ENCODE measurements at places on chromosomes 4 and X.

- no peak for DNase-seq
These were observed 130.1 kb downstream of the KLHL34 start for GRCh38 chrX:21528076-21528475.

- DNase-seq: no peak
These were observed 71.5 kb downstream of the CYTL1 start for GRCh38 chr4:4947721-4948120.

- no peak for DNase-seq
These were observed 17.4 kb downstream of the TLR10 start for GRCh38 chr4:38765382-38765781.

GRCh38 chr4:98663226-98664006 is 5.0 kb upstream of the TSPAN5 start:
- no peak for DNase-seq

DNA sequence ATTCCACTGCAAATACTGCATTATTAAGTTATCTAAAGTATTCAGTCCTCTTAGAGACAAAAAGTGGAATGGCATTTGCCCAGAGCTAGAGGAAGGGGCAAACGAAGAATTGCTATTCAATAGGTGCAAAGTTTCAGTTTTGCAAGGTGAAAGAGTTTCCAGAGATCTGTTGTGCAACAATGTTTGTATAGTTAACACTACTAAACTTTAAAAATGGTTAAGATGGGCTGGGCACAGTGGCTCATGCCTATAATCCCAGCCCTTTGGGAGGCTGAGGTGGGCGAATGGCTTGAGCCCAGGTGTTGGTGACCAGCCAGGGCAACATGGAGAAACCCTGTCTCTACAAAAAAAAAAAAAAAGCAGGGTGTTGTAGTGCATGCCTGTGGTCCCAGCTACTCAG is 102.5 kb downstream of the LUZP4 start:
- no peak for DNase-seq

GRCh38 chr4:24793219-24794005 is 2.0 kb upstream of the SOD3 start:
- no peak for DNase-seq

- no peak for DNase-seq
These were observed 506.9 kb upstream of the PCDH10 start for GRCh38 chr4:132642016-132642817.

DNA sequence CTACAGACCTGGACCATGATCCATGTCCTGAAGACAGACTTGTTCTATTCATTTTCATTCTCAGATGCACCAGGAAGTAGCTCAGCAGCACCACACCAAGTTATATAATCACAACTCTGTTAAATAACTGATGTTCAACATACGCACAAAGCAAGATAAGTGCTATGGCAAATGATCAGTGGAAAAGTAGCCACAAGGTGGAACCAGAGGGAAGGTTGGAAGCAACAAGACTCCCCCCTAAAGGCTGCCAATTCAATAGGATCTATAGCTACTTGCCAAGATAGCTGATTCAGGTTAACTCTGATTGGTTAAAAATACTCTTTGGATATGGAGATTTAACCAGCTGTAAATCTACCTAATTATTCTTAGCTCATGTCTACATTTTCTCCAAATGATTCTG is 23.7 kb upstream of the FAM47B start:
- DNase-seq: no peak

GRCh38 chrX:117063224-117063623 is 600.4 kb upstream of the CT83 start:
- no peak for DNase-seq

GRCh38 chrX:11264925-11265324 is 28.3 kb upstream of the AMELX start:
- no peak for DNase-seq

DNA sequence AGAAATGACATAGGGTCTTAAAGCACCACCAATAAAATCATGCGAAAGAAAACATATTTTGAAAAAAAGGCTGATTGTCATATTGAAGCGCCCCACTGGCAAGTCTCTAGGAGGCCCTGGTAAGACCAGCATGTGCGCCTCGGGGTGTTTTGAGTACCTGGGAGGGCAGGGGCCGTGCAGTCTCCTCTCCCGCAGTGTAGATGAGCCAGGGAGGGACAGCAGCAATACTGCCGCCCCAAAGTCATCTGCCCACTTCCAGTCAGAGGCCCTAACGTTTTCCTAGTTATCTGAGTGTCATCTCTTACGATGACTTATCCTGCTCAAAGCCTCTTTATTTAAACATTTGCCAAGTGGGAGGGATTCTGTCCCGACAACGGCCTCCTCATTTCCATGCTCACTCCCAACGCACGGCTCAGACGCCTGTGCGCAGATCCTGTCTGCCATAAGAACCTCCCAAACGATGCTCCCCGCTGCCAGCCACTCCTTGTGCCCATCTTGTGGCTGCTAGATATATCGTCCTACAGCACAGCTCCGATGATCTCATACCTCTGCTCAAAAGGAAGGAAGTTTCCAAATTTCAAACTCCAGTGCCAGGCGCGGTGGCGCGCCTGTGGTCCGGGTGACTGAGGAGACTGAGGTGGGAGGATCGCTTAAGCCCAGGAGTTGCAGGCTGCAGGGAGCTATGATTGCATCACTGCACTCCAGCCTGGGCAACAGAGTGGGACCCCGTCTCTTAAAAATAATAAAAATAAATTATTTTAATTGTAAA is 17.2 kb upstream of the SCRG1 start:
- no peak for DNase-seq

- no peak for DNase-seq
These were observed 385 bp downstream of the LYAR start for GRCh38 chr4:4289597-4289940.

DNA sequence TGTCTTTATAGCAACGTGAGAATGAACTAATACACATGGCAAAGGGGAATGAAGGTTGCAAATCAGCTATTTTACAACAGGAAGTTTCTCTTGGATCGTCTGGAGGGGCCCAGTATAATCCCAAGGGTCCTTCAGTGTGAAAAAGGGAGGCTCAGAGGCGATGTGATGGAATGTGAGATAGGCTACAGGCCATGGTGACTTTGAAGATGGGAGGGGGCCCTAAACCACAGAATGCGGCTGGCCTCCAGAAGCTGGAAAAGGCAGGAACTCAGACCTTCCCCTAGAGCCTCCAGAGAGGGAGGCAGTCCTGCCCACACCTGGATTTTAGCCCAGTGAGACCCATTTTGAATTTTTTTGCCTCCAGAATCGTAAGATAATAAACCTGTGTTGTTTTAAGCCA is 69.4 kb upstream of the PGM2 start:
- no peak for DNase-seq

DNA sequence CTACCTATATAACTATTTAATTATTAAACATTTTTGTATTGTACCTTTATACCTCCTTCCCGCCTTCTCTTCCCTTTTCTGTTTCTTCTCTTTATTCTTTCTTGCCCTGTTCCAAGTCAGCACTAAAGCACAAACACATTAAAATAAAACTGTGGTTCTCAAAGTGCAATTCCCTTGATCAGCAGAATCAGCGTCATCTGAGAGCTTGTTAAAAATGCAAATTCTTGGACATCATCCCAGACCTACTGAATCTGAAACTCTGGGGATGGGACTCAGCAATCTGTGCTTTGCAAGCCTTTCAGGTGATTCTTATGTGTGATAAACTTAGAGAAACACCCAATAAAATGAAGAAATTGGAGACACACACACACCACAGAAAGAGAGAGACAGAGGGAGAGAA is 178.4 kb upstream of the BMP3 start:
- no peak for DNase-seq

- DNase-seq: no peak
These were observed 1.9 kb upstream of the DCK start for GRCh38 chr4:70991596-70991995.

GRCh38 chr4:147108409-147108808 is 162.7 kb upstream of the TTC29 start:
- no peak for DNase-seq

DNA sequence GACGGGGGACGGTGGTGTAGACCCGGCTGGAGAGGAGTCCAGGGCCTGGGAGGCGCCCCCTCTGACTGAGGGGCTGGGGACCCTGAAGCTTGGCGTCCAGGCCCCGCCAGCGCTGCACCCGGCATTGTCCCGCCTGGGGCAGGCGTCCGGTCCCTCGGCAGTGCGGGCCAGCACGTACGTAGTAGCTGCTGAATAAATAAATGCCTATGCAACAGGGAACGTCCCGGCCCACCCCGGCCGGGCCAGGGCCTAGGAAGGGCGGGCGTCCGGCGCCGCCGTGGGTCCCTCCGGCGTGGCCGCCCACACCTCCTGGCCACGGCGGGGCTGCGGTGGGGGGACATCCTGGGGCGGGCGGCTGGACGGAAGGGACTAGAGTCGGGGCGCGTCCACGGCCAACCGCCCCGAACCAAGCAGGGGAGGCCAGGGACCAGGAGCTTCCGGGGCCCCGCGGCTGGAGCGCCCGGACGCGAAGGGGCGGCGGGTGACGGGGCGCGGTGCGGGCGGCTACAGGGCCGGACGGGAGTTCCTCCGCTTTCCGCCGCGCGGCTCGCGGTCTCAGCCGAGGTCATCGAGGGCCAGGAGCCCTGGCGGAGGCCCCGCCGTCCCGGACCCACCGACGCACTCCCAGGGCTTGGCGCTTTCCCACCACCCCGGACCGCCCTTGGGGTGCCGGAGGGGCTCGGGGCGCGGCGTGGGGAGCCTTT is 886 bp upstream of the WWC2 start:
- DNase-seq: no peak

GRCh38 chr4:54961357-54961975 is 163.9 kb downstream of the KDR start:
- DNase-seq: no peak

Measured in T-helper 1 cell (primary cell).